Kidney epithelial cell (primary cell): ENCODE measurements at places on chromosomes 5 and 9.

GRCh38 chr5:171299228-171299627, 9.8 kb upstream of the TLX3 start:
- no peak for DNase-seq

GRCh38 chr5:136166909-136167308, 26.1 kb downstream of the SMIM32 start:
- DNase-seq, result no peak

DNA sequence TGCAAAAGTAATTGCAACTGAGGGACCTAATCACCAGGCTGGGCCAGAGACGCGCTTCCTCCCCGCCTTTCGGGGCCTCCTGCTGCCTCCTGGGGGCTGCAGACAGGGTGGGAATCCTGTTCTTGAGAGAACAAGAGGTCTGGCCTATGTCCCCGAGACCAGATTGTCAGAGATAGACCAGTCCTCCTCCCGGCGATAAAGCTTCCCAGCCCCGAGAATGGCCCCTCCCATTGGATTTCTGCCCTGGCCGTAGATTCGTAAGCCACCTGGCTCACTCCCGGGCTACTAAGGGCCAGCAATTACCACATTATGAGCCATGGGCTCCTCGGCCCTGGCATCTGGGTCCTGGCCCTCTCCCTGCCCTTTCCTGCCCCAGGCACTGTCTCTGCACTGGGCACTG, 70.4 kb downstream of the HRH2 start:
- no peak for DNase-seq

DNA sequence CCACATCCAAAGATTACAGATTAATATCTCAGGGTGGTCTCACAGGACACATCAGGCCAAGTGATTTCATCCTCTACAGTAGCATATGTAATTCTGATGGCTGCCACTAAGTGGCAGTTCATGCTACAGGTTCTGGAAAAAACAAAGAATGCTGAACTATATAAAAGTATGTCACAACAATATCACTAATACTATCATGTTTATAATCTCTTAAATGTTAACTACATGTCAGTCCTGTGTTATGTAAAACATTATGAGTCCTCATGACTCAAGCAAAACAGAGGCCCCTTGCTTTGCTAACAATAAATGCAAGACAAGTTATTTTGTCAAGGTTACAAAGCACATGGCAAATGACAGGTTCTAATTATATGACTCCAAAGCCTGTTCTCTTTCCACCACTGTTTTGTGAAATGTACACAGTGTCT, 233.2 kb downstream of the FBXL17 start:
- DNase-seq, result no peak

GRCh38 chr5:115767424-115767823, 49.0 kb downstream of the CDO1 start:
- no peak for DNase-seq

- DNase-seq, result no peak
Observed at GRCh38 chr9:36788534-36788933, 215.8 kb downstream of the MELK start.

GRCh38 chr5:127757576-127757975, 54.4 kb downstream of the CCDC192 start:
- DNase-seq, result no peak

DNA sequence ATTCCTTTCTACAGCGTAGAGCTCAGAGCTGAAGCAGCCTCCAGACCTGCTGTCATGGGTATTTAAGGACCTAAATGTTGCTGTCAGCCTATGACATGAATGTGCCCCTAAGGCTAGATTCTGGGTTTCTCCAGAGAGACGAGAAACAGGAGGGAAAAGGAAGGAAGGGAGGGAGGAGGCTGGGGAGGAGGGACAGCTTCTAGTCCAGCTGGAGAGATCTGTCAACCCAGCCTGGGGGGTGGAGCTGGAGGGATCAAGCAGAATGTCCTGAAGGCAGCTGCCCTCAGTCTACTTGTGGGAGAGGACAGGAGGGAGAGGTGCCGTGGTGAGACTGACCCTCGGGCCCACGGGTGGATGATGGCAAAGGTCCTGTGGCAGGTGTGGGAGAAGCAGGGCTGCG, 1.1 kb upstream of the DBH start:
- DNase-seq, result no peak
